ENCODE measurements at places on chromosomes 5 and 9.

DNA sequence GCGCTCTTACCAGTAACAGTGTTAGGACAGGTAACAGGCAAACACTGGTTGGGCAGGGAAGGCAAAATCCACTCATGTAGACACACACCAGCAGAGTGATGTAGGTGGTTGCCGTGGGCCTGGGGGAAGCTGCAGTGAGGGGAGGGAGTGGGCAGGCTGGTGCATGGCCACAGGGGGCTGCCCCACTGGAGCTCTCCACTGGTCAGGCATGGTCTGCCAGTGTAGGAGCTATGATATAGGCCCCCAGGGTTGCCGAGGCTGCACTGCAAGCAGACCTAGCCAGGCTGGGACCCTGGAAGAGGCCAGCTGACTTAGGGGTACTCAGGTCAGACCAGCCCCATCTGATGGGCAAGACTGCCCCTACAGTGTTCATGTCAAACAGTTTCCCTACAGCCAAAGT is 154.6 kb downstream of the GDNF start:
- no peak for DNase-seq

GRCh38 chr9:136085815-136086212 is 9.3 kb downstream of the NACC2 start:
- DNase-seq = no peak

GRCh38 chr9:2597483-2597882 is 24.1 kb upstream of the VLDLR start:
- no peak for DNase-seq

GRCh38 chr5:16485656-16486055 is 20.1 kb upstream of the ZNF622 start:
- no peak for DNase-seq

- no peak for DNase-seq
Measured at GRCh38 chr9:86201474-86202337, 57.8 kb downstream of the C9orf153 start.

DNA sequence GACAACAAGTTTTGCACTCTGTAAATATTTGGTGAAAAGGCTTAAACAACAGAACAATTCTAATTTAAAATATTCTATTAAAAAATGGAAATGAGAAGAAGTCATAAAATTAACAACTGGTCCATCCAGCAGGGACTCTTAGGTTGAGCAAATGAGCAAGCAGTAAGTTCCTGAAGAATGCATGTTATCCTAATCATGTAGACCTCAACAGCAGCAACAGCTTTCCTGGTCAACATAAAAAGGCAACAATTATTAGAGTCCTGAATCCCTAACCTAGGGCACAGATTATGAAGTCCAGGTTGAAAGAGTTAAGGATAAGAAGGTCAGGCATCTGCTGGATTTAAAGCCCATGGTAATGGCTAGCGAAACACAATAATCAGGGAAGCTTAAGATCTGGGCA is 120.9 kb downstream of the SSBP2 start:
- no peak for DNase-seq

- DNase-seq = peak; percentile 95
Measured at GRCh38 chr9:107274953-107275422, 8.1 kb upstream of the RAD23B start.

DNA sequence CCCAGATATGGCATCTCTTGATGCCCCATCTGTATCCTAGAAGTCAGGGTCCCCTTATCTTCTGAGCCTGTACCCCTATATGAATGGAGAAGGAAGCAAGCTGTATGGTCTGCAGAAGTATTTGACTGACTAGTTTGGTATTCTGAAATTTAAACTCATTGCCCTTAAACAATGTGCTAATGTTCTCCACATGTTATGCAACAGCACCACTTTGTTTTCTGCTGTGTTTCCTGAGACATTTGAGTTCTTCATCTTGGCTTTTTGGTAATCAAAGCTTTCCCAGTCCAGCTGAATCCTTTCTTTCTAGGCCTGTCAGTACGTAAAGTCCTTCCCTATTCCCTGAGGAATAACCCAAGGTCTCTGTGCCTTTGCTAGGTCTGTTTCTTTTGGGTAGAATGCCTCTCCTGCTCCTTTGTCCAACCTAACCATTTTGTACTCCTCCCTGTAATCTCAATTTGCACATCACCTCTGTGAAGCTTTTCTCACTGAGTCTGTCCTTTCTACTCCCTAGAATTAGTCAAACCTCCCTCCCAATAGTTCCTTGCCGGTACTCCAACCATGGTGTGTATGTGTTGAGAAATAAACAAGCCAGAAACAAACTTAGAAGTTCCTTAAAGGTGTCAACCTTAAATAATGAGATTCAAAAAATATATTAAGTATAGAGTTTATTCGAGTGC is 72.1 kb upstream of the HSPB3 start:
- DNase-seq = no peak

- DNase-seq = no peak
Measured at GRCh38 chr5:141793881-141794280, 84.3 kb downstream of the PCDH1 start.

DNA sequence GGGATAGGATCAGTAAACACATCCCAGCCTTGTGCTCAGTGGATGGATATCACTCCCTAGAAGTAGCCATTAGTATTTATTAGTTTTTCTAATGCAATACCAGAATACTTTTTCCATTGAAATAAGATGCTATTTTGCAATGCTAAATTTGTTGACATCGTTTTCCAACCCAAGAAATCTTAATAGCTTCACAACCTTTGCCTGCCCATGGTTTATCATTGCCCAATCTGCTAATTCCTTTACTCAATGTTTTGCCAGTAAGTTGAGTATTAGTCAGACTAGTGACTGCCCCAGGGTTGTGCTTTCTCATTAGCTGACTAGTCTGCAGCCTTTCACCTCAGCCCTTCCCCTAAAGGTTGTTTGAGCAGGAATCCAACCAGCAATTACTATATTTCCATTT is 62.9 kb downstream of the NREP start:
- no peak for DNase-seq

- DNase-seq = no peak
Measured at GRCh38 chr5:150458802-150459557, 9.4 kb upstream of the RPS14 start.

GRCh38 chr9:33943389-33943788 is 105.3 kb downstream of the UBAP2 start:
- no peak for DNase-seq

- DNase-seq = no peak
Measured at GRCh38 chr5:3833566-3833965, 237.9 kb downstream of the IRX1 start.

- DNase-seq = no peak
Measured at GRCh38 chr9:95840074-95840473, 35.4 kb upstream of the ERCC6L2 start.

DNA sequence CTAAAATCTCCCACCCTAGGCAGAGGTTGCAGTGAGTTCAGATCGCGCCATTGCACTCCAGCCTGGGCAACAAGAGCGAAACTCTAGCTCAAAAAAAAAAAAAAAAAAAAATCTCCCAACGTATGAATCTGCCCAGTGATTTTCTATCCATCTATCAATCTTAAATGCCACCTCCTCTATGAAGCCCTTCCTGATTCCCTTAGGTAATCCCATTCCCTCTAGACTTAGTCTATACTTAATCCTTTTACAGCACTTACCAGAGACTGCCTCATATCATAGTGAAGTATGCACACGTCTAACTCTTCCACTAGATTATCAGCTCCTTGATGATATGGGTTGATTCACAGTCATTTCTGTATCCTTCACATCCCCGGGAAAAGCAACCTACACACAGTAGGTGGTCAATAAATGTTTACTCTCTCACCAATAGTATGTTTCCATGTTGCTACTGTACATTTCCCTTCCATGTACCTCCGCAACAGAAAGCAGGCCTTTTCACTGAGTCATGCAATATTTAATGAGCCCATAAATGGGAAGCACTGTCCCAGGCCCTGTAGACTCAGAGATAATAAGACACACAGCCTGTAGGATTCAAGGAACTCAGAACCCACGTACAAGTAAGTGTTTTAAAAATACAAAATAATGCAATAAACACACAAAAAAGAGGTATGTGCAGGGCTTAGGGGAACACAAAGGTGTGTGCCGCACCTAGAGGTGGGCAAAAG is 1.2 kb downstream of the DROSHA start:
- DNase-seq = no peak

DNA sequence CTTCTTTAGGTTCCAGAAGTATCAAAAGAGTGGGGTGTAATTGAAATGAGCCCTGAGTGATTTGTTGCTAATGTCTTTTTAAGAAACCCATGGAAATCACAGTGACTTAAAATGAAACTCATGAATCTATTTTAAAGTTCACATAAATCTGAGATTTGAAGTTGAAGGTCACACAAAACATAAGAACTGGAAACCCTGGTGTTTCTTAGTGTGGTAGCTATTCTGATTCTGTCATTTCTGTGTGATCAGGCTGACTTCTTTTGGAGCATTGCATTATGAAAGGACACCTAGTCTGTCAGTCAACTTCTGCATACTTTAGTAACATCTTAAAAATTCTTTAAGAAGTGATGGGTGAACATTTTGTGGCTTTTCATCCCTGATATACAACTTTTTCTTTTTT is 448.8 kb downstream of the TLE4 start:
- DNase-seq = no peak

- no peak for DNase-seq
Measured at GRCh38 chr5:84430863-84431663, 46.4 kb upstream of the EDIL3 start.

DNA sequence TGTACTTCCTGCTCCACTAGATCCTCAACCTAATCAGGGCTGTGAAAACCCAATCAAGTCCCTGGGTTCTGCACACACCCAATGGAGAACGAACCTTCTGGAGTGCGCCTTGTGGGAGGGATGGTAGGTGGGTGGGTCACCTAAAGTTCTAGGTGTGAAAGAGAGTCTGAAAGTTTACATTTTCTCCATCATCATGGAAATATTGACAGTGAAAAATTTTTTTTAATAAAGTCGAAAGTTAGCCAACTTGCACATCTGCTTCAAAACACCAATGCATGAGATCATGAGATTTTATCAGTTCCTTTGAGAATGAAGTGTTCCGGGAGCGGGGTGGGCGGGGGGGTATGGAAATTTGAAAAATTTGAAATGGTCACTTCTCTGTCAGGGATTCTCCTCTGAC is 21.7 kb downstream of the TAF11L14 start:
- DNase-seq = no peak

GRCh38 chr5:50730336-50730735 is 63.9 kb downstream of the PARP8 start:
- DNase-seq = no peak

GRCh38 chr5:163330723-163331668 is 106.4 kb upstream of the CCNG1 start:
- DNase-seq = no peak

DNA sequence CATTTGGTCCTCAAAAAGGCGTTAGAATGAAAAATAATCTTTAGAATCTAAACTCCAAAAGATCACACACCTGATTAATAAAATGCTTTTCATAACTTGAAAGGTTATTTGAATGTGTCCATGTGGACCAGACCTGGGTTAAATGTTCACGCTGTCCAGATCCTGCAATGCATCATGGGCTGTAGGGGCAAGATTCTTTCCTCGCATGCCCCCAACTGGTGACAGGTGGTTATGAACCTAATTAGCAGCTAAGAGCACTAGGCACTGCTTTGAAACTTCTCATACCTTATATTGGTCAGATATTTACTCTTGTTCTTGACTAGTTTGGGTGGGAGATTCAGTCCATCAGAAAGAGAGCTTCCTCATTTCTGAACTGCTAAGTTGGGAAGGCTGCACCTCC is 19.3 kb upstream of the PIP5K1B start:
- no peak for DNase-seq

- DNase-seq = no peak
Measured at GRCh38 chr9:111158363-111158762, 120.1 kb upstream of the LPAR1 start.

DNA sequence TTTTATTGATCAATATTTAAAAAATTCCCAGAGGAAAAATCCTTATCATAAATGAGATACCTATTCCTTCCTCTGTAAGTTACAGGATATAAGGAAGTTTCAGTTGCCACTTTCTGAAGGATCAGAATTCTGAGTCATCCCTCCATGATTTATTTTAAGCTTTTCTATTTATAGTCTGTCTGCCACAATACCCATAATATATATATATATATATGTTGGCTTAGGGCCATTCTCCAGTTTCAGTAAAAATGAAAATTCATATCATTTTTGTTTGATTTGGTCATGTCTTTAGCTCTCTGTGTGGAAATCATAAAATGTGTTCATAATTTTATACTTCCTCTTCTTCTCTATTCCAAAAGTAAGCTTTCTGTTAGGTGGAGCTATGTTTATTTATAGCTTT is 215.8 kb upstream of the CYLC2 start:
- DNase-seq = no peak

GRCh38 chr5:87876616-87877015 is 392.0 kb downstream of the TMEM161B start:
- DNase-seq = no peak

GRCh38 chr9:20476912-20477521 is 145.3 kb downstream of the MLLT3 start:
- DNase-seq = no peak

- no peak for DNase-seq
Measured at GRCh38 chr9:114957558-114957957, 27.2 kb upstream of the TNFSF8 start.

GRCh38 chr9:98890256-98890655 is 53.5 kb upstream of the COL15A1 start:
- DNase-seq = no peak

GRCh38 chr5:52769061-52769460 is 18.7 kb upstream of the ITGA1 start:
- no peak for DNase-seq

GRCh38 chr9:101162231-101162630 is 133.7 kb downstream of the PLPPR1 start:
- no peak for DNase-seq

DNA sequence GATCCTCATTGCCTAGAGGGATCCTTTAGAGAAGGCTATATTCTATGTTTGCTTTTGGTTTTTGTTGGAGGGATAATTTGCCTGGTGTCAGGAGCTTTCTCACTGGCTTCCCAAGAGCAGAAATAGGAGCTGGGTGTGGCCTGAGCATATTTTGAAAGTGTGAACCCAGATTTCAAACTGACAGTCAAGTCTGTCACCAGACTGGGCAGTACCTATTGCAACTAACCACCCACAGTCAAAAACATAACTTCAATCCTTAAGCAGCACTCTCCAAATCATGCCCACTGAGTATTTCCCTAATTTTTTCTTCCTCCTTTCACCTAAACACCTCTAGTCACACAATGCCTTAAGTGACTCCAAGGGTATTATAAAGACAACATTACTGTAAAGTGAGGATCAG is 278.4 kb downstream of the EBF1 start:
- no peak for DNase-seq

- DNase-seq = no peak
Measured at GRCh38 chr9:131585375-131585774, 40.1 kb downstream of the PRRT1B start.

DNA sequence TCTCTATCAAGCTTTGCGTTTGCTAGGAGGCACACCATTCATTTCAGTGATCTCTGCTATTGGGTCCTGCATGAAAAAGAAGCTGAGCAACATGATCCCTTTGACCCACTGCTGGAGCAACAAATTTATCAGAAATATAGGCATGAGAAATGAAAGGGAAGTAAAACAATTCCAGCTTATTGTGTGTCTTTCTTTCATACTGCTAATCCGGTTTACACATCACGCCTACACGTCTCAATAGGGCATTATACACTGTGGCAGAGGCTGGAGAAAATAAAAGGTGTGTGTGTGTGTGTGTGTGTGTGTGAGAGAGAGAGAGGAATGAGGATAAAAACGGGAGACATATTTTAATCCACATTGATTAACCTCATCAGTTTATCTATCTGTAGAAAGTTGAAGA is 2.4 kb downstream of the PTCH1 start:
- no peak for DNase-seq

GRCh38 chr9:70924380-70924779 is 197.0 kb downstream of the TRPM3 start:
- no peak for DNase-seq
